ENCODE measurements at places on chromosomes 6 and 20.

- DNase-seq, result no peak
These were observed 406.5 kb downstream of the KIF16B start for GRCh38 chr20:16166737-16167136.

DNA sequence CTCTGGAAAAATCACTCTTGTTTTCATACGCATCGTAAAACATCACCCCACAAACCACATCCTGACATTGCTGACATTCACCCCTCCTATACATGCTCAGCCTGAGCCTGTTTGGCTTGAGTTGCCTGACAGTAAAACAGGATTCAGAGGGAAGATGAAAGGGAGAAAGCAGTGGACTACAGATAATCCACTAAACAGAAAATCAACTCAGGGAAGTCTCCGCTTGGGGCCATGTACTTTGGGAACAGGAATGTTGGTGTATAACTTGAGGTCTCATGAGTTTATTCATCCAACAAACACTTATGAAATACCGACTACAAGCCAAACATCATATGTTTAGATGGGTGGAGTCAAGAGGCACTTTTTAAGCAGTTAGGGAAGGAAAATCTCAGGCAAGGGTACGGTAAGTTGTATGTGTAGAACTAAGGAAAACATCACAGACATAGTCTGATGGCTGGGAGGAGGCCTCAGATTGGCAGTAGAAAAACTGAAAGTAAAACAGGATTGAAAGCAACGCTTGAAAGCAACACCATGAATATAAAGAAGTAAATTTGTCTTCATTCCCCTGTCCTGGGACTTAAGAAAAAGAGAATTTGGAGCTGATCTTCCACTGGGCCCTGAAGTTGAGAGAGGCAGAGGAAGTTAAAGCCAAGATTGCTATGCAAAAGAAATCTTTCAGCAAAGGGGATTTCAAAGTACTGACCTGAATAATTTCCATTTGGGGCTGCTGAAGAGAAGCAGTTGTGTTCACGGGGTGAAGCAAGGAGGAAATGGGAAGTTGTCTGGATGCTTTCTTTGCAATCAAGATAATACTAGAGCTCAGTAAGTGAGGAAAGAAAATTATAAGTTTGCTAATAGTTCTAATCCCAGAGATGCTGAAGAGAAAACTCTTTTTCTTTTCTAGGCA, 28.8 kb downstream of the PDE7B start:
- no peak for DNase-seq

DNA sequence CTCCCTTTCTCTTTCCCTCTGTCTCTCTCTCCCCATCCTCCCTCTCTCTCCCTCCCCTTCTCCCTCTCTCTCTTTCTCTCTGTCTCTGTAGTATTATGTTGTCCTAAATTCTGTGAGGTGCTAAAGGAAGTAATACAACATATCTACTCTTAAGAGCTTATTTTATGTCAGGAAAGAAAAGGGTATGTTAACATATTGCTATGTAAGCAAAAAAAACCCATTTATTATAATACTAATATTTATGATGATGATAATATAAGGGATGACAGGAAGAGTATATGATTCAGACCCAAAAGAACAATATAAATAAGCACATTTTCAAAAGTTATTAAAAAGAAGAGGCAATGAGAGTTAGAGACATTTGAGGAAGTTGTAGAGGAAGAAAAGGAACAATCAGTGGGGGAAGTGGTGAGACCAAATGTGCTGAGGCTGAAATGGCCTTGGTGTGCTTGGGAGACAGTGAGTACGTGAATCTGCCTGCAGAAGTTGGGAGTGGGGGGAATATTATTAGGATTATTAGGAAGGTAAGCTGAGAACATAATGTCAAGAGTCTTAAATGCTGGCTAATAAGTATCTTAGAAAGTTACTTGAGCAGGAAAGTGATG, 303.6 kb upstream of the FERMT1 start:
- no peak for DNase-seq

- no peak for DNase-seq
These were observed 24.8 kb downstream of the TASP1 start for GRCh38 chr20:13613917-13614316.

GRCh38 chr6:31762878-31763618, 592 bp downstream of the SAPCD1 start:
- no peak for DNase-seq

GRCh38 chr6:37347670-37348111, 6.1 kb upstream of the RNF8 start:
- no peak for DNase-seq

GRCh38 chr6:28356666-28357020, 6.9 kb downstream of the ZKSCAN3 start:
- no peak for DNase-seq

GRCh38 chr6:143685653-143686052, 7.9 kb downstream of the PHACTR2 start:
- no peak for DNase-seq

DNA sequence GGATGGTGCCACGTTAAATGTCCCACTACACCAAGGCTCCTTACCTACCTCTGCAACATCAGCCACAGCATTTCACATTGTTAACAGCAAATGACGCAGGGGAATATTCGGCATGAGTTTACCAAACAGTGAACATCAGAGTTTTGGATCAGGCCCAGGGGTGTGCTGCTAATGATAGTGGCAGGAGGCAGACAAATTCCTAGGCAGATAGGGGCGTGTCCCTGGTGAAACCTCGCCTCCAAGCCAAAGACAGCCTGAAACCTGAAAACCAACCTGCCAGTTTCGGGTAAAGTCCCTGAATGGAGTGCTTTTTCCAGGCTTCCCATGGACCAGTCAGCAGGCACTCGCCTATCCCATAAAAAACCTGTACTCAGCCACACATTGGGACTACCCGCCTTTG, 133.6 kb downstream of the SH3BGRL2 start:
- DNase-seq, result no peak

DNA sequence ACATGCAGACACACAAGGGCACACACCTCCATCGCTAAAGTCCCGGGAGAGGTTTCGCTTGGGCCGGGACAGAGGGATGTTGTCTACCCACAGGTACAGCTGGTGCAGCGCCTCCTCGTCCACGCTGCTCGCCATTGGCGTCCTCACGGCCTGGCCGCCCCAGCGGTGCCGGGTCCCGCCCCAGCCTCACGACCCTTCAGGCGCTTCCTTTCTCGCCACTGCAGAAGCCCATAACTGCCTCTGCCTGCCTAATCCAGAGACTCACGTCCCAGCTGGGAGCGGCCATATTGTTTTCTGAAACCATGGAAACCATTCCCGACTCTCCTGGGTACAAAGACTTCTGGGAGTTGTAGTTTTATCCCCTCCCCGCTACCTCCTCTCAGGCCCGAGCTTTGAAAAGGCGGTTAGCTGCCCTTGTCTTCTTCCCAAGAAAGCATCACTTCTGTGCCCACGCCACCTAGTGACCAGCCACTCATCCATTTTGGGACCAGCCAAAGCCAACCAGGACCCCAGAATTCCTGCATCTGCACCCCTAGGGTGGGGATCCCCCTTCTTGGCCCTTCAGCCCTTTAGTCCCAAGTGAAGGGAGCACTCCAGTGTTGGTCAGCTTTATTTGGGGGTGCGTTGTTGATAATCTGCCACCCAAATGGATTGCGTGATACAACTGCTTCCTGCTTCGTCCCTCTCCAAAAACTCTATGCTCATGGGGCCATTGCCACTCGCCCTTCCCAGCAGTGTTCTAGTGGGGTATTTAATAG, at the start of gene SPEF1:
TSS of gene SPEF1 (minus strand) at position 296 of the 758 bp plus-strand sequence. CDS start at position 135, 161 bp downstream.
- peak; percentile 96 for DNase-seq

DNA sequence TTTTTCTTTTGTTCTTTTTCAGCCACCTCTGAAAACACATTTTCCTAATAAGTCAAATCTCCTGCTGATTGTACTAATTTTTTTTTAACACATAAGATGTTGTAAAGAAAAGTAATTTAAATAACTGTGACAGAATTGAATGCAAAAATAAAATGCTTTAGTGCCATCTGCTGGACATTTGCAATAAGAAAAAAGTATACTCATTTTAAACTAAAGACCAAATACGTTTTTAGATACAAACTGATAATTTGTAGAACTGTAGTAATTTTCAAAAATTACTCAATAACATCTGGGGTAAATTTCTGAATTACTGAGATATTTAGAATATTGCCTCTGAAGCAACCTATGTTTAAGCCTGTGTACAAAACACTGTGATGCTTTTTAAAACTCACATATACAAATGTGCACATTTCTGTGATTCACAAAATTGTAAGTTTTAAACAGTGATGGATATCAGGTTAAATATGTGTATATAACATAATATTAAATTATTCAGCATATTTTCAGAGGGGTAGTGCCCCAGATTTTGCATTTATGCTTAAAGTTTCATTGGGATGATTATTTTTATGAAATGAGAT, 198.7 kb downstream of the RIMS1 start:
- peak; percentile 52 for DNase-seq

DNA sequence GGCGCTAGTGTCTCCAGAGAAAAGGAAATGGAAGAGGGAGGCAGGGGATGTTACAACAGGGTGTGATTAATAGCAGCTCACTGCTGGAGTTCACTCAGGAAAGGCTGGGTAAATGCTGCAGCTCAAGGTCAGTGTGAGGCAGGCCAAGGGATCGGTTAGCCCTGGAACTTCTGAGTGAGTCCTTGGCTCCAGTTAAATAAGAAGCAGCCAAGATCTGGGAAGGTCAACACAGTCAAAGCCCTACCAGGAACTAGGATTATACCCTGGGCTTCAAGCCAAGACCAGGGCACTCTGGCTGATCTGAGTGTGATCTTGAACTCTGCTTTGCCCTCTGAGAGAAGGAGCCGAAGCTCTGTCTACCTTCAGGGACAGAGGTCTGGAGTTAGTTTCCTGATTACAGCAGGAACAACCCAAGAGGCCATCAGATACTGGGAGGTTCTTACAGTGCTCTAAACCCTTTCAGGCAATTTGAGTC, 44.3 kb downstream of the TPD52L1 start:
- peak; percentile 58 for DNase-seq

DNA sequence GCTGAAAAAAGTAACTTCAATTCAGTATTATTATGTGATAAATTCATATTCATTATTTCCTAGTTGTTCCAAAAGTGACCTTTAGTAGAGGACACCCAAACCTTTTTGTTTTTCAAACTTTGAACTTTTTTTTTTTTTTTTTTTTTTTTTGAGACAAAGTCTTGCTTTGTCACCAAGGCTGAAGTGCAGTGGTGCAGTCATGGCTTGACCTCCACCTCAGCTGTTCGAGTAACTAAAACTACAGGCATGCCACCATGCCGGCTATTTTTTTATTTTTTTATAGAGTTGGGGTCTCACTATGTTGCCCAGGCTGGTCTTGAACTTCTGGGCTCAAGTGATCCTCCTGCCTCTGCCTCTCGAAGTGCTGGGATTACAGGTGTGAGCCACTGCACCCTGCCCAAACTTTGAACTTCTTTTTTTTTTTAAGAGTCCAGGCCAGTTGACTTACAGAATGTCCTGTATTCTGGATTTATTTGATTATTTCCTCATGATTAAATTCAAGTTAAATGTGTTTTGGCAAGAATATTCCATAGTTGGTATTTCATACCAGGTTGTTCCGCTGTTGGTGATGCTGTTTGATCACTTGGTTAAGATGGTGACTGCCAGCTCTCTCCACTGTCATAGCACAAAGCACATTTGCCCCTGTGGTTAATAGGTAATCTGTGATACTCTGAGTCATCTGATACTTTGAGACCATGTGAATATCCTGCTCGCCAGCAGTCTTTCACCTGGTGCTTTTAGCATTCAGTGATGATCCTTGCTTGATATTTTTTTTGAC, 48.0 kb downstream of the VAPB start:
- no peak for DNase-seq

DNA sequence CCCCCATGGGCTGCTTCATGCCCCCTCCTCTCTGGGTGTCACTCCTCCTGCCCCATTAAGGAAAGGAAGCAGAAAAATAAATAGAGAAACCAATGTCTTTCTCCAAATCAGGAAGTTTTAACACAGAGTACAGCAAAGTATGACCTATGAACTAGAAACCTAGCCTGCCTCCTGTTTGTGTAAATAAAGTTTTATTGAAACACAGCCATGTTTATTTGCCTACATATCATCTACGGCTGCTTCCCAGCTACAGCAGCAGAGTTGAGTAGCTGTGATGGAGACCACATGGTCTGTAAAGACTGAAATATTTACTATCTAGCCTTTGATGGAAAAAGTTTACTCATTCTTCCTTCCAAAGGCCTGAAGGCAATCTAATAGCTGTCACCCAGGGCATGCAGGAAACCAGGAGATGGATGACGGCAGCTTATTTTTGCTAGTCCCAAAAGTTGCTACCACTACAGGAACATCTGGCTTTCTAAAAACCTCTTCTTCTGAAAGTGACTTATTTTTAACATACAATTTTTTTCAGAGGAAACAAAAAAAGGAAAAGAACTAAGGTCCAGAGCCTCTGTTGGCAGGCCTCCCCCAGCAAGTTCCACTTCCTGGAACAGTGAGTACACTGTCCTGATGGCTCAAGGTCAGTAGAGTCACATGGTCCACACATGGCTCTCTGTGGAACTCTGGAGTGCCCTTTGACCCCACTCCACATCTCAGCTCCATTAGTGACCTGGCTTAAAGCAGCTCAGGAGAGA, 287.8 kb downstream of the PTPRT start:
- DNase-seq, result no peak

DNA sequence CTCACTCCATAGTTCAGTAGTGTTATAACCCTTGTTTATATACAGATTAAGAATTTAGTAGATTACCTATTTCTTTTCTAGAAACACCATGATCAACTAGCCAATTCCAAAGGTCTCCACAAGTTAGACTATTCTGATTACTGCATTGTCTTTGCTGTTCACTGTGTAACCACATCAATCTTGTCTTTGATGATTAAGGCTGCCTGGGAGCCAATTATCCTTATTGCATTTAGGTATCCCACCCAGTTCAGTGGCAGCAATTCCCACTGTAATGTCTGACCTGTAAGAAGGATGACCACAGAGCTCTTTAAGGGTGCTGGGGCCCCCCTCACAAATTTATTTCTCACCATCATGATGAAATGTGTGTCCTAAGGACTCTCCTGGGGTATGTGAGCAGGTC, 40.2 kb downstream of the PKIB start:
- DNase-seq, result no peak

All from pons (tissue), 1 donor.